ENCODE measurements at places on chromosomes 1 and 21.
A peak's percentile ranks its signal among the peaks of the same experiment; 100 is the strongest.

- no peak for DNase-seq
Observed at GRCh38 chr1:2906085-2906484, 104.6 kb upstream of the TTC34 start.

DNA sequence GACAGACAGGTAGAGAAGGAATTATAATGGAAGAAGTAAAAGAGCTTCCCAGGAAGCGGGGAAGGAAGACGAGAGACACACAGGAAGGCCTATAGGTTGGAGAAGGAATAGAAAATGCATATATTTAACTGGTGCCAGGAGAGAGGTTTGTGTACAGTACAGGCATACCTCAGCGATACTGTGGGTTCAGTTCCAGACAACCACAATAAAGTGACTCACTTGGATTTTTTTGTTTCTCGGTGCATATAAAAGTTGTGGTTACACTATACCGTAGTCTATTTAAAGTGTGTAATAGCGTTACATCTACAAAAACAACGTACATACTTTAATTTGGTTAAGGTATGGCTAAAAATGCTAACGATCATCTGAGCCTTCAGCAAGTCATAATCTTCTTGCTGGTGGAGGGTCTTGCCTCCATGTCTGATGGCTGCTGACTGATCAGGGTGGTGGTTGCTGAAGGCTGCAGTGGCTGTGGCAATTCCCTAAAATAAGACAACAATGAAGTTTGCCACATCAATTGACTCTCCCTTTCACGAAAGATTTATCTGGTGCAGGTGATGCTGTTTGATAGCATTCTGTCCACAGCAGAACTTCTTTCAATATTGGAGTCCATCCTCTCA, 16.0 kb downstream of the YARS1 start:
- no peak for DNase-seq

DNA sequence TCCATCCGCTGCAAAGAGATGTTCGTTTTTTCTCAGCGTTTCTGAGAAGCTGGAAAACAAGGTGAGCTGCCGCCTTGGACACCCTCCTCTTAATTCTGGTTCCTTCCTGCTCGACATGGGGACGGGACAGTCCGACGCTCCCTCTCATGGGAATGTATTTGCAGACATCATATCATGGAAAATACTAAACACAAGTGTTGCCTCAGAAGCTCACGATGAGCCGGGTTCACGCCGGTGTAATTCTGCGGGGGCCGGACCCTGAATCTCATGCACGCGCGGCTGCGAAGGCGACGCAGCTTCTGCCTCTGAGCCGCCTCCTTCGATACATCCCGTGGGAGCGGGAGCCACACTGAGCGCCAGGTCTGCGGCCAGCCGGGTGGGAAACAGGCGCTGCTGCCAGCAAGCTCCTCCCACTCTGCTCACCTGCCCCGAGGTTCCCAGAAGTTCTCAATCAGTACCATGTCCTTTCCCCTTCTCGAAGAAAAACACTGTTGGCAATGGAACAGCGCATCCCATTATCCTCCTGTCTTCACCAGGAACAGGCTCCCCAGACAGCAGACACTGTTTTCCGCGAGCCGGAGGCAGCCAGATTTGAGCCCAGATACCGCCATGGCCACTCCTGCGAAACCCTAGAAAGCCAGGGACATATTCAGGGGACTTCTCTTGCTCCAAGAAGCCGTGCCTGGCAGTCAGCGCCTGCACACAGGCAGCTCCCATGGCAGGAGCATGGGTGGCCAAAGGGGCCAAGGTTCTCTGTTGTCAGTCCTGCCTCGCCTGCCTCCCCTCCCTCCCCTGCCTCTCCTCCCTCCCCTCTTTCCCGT, 98.0 kb downstream of the WDR4 start:
- peak; percentile 54 for DNase-seq

DNA sequence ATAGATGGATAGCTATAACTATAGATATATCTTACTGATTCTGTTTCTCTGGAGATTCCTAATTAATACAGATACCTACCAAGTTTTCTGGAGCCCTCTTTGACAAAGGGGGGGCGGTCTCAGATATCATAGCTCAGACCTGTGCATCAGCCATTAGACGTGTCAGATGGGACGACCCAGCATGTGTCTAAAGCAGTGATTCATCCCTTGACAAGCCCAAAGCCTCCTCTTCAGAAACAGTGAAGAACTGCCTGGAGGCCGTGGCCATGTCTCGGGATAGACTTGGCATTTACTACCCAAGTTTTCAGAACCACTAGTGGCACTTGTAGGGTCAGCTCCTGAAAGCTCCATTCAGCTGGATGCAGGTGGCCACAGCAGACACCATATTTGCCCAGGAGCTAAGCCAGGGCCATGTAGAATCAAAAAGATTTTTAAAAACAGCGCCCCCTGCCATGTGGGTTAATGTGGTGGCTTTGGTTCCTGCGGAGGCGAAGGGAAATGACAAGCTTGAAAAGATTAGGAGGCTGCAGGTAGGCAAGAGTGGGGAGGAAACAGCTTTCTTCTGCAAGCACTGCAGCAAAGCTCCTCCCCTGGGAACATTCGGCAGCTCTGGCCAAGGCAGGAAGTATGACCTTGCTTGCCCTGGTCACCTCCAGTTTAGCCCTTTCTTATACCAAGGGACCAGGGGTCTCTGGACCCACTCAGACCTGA, 82.2 kb downstream of the FBXO2 start:
- DNase-seq = peak; percentile 46

- DNase-seq = no peak
Observed at GRCh38 chr1:175353066-175353465, 160.5 kb upstream of the KIAA0040 start.
